ENCODE measurements at places on chromosomes 7 and 10.

DNA sequence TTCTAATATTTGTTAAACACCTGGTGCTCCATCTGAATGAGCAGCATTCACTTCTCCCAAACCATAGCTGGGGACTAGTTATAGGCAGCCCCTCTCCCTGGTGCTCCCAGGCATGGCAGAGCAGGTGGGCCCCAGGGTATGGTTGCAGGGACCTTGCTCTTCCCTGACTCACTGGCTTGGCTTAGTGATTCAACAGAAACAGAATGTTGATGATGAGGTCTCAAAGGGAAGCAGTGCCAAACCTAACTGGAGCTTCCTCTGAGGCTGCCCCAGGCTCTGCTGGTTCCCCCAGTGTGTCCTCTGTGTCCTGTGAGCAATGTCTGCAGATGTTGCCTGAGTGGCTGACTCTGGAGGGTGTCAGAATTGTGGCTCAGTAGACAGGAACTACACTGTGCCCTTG is 3.7 kb downstream of the GPR26 start:
- DNase-seq, result no peak

DNA sequence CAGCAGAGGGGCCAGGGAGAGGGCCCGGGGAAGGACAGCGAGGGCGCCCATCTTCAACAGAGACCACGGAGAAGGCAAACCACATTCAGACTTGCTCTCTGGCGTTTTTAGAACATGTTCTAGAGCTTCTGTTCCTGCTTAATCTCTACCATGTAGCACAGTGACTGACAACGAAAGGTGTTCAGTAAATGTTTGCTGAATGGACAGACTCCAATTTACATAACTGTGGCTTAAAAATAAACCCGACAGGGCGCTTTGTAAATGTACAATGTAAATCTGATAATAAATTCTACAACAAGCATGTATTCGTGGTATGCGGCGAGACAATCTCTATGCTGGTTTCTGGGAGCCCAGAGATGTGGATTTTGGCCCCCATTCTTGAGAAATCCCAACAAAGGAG is 10.5 kb downstream of the ADARB2 start:
- no peak for DNase-seq

DNA sequence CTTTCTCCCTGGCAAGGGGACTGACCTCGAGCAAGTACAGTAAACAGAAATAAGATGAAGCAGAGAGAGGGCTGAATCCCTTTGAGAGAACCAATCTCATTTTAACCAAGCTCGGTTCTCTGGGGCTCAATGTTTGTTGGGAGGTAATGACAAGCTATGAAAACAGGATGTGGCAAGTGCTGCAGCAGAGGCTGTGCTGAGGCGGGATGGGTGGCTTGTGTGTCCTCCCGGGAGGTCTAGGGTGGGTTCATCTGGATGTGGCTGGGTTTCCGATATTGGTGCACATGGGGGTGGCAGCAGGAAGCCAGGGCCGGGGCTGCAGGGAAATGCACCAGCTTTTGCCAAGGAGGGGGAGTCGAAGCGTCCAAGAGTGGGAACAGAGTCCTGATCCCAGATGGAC is 84.5 kb downstream of the AOAH start:
- DNase-seq, result peak; percentile 13

DNA sequence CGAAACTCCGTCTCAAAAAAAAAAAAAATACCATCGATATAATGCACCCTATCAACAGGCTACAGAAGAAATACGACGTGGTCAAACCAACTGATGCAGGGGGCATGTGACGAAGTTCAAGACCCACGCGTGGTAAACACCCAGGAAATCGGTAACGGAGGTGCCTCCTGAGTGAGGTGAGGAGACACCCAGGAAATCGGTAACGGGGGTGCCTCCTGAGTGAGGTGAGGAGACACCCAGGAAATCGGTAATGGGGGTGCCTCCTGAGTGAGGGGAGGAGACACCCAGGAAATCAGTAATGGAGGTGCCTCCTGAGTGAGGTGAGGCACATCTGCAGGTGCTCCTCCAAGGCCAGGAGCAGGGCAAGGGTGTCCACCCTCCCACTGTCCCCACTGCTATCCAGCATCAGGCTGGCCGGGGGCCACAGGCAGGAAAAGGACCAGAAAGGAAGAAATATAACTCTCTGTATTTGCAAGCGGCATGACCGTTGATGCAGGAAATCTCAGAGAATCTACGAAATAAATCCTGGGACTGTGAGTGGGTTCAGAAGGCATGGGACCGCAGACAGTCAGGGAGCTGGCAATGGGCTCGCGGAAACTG is 10.7 kb upstream of the GPR146 start:
- DNase-seq, result no peak

DNA sequence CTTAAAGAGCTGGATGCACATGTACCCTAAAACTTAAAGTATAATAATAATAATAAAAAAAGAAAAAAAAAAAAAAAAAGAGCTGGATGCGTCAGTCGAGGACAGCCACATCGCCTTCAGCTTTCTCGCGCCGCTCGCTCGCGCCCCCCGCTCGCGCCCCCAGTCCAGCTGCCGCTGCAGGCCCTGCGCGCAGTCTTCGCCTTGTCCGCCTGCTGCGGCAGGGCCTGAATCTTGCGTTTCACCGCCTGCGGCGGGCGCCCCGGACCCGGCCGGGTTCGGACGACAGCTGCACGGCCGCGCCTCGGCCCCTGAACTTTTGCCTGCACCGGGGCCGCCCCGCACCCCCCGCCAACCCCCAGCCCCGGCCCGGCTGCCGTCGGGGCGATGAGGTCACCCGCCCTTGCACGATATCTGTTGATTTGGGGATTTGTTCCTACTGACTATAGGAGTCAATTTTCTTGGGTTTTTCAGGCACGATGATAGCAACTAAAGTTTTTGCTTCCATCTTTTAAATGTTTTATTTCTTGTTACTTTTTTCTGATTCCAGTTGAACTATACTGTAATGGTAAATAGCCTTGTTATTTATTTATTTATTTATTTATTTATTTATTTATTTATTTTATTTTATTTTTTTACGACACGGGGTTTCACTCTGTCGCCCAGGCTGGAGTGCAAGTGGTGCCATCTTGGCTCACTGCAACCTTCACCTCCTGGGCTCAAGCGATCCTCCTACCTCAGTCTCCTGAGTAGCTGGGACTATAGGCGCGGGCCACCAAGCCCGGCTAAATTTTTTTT is 33.5 kb upstream of the CPN1 start:
- DNase-seq, result no peak

DNA sequence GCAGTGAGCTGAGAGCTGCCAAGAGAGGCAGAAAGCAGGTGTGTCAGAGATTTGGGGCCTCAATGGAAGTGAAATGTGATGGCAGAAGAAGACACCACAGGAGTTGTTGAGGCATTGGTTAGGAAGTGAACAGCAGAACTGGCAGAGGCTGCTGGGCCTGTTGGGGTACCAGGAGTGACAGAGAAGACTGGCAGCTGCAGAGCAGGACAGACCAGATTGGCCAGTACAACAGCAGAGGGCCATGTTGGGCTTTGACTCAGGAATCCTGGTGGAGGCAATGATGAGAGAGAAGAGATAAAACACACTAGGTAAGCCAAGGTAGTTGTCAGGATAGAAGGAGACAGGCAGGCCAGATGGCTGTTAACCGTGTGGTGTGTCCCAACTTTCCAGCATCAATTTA is 19.9 kb upstream of the HERPUD2 start:
- DNase-seq, result no peak

DNA sequence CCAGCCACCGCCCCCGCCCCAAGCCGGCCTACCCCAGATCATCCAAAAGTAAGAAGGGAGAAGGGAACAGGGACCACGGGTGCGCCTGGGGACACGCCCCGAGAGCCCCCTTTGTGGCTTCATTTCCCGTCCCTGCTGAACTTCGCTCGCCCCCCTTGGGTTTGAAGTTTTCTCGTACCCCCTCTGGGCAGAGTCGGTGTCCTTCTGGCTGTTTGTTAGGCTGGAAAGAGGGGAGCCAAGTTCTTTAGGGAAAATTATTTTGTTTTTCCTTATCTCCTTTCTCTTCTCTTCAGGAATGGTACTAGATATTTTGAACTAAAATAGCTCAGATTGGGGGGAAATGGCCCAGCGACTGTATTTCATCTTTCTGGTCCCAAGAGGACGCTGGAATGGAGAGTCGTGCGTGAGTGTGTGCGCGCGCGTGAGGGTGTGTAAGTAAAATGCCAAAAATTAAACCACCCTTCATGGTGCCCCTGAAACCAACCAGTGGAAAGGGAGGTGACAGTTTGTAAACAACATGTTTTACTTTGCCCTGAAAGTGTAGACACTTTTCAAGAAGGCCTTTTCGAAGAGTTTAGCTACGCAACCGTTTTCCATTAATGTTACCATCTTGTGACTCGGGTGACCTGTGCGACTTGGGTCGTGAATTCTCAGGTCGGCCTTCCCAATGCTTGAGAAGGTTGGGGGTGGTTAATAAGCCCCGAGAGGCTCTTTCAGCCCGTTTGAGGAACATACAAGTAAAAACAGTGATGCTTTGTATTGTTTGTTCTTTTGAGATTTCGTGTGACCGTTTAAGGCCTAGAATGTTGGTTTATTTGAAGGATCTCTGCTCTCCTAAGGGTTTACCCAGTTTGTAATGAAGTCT is 694 bp downstream of the RBM20 start:
- no peak for DNase-seq

DNA sequence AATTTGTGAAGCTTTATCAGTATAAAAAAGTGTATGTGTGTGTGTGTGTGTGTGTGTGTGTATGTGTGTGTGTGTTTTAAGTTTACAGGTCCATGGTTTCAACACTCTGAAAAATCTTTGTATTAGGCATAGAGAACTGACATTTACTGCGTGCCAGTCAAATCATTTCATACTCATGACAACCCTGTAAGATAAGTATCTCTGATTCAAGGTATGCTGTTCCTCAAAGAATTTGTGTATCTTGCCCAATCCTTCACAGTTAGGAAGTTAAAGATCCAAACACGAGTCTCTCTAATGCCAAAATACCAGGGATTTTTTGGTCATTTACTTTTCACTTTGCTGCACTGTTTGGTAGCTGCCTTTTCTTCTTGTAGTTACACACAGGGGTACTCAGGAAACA is 1121.3 kb upstream of the AUTS2 start:
- DNase-seq, result no peak

- DNase-seq, result no peak
These were observed 10.7 kb downstream of the SVOPL start for GRCh38 chr7:138690495-138690894.

GRCh38 chr7:92625617-92626016 is 35.4 kb upstream of the FAM133B start:
- no peak for DNase-seq

DNA sequence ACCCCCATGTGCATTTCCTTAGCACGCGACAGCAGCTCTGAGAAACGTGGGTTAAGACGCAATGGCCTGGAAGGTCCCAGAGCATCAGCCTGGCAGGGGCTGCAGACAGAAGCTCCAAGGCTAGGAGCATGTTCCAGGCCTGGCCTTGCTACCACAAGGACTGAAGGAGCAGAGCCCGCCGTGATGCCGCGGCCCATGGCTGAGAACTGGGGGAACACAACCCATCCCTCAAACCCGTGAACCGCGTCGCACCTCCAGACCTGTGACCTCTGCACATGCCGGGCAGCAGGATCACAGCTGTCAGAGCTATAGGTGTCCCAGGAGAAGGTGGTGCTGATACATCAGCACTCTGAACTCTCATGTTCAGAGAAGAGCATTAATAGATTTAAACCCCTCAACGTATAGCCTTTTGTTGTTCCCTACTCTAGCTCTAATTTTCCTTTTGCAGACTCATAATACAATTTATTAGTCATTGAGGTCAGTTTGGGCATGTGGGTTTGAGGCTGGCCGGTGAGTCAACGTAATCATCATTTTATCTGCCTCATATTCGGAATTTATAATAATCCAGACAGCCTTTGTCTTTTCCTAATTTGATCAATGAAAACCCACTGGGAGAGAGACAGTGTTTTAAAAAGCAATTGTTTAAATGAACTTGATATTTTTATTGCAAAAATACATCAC is 222.5 kb upstream of the TCERG1L start:
- DNase-seq, result no peak

DNA sequence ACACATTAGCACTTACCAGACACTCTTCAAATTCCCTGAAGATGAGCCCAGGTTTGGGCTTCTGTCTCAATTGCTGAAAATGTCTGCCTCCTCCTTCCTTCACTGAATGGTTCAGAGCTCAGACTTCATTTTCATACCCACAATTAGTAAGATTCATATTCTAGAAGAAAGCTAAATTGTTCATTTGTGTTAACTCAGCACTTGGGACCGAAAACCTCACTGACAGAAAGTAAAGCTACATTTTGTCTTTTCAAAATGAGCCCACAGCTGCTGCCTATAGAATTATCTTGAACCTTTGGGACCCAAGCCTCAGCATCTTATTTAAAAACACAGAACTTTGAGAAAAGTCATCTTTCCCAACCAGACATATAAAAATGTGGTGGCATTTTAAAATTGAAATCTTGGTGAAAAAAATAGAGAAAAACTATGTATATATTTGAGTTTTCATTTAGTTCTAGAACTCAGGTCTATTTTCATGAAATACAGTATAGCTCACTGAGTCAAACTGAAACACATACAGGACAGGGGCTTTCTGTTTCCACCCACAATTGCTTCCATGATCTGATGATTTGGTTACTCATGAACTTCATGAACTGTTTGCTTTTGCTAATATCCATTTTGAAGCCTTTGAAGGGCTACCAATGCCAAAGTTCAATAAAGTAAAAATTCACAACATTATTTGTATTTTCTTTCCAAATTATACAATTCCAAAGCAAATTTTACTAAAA is 119.1 kb upstream of the PFKP start:
- no peak for DNase-seq

DNA sequence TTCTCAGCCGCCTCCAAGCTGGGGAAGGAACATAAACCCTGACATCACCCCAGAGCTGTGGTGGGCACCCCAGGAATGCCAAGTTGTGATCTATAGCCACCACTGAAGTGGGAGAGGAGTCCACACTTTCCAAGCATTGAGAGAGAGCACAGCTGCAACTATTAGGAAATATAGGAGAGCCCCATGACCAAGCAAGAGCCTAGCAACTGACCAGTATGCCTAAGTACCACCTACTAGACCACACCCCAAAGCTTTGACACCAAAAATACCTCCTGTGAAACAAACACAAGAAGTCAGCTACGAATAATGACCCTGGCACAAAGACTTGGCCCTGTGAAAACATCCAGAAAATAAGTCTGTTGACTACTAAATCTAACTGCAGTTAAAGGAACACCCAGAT is 804.1 kb upstream of the IGFBP3 start:
- DNase-seq, result no peak

Measured in activated CD4-positive, alpha-beta T cell treated with anti-CD3 and anti-CD28 coated beads for 4 hours (primary cell).